ENCODE measurements at places on chromosomes 12 and 14. TPM values are rescaled to one million over a fixed set of nuclear protein-coding genes. Genes with fewer than 3 reads are reported as not detected.

The CPM gene
- total RNA-seq, result 224 TPM

The RASAL1 gene
- total RNA-seq, result 0.41 TPM

The FUT8 gene
- total RNA-seq, result 46.1 TPM

The PAX9 gene
- total RNA-seq, result 1.0 TPM

GRCh38 chr12:124621296-124621660 is 53.9 kb upstream of the NCOR2 start:
- DNase-seq, result peak; percentile 87

- no peak for DNase-seq
Measured at GRCh38 chr14:68297876-68298468, 478.4 kb downstream of the RAD51B start.

DNA sequence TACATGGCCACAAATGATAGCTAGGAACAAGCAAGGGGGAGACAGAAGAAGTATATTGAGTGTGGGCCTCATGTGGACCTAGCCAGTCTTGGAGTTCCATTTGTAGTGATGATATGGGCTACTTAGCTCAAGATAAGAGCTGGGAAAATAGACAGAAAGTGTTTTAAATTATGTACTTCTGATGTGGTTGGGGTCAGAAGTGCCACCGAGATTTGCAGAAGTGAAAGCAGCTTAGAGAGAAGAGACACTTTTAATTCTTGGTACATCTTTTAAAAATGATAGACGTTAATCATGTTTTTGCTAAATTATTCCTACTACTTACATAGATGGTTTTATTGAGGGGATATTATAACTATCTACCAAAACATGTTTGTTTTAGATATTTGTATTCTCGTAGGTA is 198.3 kb upstream of the PDZRN4 start:
- no peak for DNase-seq

DNA sequence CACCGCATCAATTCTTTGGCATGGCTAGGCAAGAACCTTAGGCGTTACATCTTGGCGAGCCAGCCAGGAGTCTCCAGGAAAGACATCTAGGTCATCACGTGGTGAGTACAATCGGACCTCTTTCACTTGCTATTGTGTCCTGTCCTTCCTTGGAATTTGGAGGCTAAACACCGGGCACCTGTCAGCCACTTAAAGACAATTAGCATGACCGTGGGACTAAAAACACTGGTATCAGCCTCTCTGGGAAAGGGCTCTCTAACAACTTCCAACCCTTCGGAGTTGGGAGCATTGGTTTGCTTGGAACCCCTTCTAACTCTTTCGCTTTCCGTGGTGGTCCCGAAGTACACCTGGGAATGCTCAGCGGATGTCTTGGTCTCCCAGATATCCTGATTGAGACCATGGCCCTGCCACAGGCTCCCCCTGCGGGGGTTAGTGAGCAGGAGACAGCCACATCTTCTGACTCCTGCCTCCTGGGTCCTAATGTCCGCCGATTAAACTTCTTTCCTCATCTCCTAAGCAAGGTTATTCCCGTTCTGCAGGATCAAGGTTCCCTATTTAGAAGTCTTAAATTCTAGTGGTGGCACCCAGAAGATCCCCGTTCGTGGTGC is 971.7 kb downstream of the FSCB start:
- DNase-seq, result no peak

DNA sequence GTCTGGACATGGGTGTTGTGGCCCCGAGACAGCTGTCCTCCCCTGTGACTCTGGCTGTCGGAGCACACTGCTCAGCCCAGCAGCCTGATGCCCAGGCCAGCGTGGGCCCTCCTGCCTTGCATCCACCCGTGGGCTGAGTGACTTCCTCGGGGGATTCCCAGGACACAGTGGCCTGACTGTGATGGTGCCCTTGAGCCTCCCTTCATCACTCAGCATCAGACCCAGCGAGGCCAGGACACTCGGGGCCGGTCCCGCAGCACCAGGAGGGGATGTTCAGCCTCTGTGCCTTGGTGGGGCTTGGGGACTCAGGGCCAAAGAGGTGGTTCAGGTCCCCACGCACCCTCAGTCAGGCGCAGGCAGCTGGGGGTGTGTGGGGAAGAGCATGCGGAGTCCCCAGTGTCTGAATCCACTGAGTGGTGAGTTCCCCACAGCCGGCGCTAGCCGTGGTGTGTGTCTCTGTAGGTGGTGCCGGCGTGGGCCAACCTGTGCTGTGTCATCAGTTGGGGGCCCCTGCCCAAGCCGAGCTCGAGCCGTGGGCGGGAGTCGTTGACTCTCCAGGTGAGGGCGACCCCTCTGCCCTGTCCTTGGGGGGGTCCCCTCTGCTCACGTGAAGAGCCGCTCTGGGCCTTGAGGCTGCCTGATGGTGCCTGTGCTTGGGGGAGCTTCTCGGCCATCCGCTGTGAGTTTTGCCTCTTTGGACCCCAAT is 185.8 kb downstream of the ADGRD1 start:
- no peak for DNase-seq

DNA sequence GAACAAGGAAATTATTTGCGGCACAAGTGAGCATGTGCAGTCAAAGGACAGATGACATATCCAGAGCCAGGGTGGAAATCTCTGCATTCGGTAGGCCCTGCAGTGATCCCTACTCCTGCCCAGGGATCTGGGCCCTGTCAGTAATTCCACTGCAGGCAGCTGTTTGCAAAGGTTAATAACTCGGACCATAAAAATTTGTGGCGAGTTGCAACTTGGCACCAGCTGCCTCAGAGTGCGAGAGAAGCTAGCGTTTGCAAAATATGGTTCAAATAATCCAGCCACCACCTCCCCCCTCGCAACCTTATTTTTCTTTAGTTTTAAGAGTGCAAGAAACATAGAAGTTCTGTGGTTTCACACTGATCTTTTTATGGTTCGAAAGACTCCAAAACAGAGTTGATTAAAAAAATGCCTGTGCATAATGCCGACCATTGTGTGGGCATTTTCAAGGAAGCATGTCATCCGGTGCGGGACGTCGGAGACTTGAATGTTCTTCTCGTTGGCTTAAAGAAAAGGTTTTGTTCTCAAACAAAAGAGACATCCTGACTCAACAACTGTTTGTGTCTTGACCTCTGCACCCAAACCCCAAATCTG is 224.5 kb downstream of the BCL11B start:
- no peak for DNase-seq

- DNase-seq, result no peak
Measured at GRCh38 chr12:92927055-92927435, 2.0 kb downstream of the EEA1 start.

DNA sequence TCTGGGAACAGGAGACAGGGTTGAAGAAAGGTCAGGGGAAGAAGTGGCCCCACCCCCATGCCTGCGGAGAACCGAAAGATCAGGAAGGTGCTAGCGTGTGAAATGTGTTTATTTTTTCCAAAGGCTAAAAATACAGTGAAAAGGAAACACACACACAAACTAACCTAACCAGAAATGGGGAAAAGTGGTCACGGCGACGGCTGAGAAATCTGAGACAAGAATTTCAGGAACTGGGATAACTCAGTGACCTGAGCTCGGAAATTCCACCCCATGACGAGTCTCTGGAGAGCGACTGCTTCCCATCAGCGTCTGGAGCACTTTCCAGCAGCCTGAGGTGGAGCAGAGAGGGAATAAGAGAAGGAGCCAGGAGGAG is 16.6 kb upstream of the RND1 start:
- DNase-seq, result no peak

Data from lower lobe of right lung (tissue), 2 donors.